ENCODE measurements at places on chromosomes 5 and 9.

GRCh38 chr9:127809540-127810377 is 7.1 kb downstream of the FPGS start:
- no peak for DNase-seq

DNA sequence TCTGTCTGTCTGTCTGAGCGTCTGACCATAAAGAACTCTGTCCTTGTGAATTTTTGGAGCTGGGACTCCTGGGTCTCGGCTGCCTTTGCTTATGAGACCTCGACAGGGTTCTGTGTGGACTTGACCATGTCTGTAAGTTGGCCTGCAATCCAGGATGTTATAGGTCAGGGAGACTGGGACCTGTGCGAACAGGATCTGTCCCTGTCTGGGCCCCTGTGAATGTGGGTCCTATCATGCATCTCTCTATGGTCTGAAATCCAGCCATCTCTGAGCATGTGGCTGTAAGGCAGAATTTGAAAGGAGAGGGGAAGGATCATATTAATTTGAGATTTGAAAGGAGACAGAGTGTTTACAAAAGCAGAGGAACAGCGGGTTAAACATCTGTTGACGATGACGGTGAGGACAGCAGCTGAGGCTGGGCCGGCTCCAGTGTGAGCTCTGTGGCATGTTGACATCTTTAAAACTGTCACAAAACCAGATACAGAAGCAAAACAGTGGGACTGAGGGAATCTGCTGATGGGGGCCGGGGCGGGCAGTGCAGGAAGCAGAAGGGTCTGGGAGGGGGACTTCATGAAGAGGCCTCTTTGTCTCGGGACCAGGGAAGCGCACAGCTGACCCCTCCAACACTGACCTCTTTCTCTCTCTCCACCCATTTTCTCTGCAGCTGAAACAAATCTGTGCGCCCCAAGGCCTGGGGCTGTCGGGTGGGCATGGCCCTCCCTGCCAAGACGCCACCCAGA is 19.1 kb upstream of the MVB12B start:
- no peak for DNase-seq

GRCh38 chr5:139951296-139951924 is 91.7 kb downstream of the NRG2 start:
- DNase-seq: no peak

DNA sequence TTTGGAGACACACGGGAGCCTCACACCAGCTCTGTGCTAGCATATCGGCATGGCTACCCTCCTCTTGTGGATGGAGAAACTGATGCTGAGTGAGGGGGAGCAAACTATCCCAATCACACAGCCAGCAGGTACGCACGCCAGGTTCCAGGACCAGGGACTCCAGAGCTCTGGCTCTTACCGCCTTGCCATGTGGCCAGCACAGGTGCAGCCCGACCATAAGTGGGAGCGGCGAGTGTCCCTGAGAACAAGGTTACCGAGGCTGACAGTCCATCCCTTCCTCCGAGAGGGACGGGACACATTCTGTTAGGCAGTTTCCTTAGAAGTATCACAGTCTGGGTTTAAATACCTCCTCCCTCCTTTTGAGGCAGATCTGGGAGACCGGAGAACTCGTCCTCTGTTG is 86.0 kb downstream of the PAX5 start:
- no peak for DNase-seq

DNA sequence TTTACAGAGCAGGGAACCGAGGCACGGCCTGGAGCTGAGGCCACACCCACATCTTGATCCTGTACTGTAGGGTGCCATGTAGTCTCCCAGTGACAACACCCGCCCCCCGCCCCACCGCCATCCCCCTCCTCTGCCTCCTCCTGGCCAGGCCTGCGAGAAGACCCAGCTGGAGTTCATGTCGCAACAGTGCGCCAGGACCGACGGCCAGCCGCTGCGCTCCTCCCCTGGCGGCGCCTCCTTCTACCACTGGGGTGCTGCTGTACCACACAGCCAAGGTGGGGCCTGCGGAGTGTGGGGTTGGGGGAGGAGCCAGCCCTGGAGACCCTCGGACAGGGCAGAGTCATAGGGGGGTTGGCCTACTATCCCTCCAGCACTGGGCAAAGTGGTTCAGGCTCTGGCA is 14.5 kb downstream of the ADAMTS13 start:
- DNase-seq: no peak

DNA sequence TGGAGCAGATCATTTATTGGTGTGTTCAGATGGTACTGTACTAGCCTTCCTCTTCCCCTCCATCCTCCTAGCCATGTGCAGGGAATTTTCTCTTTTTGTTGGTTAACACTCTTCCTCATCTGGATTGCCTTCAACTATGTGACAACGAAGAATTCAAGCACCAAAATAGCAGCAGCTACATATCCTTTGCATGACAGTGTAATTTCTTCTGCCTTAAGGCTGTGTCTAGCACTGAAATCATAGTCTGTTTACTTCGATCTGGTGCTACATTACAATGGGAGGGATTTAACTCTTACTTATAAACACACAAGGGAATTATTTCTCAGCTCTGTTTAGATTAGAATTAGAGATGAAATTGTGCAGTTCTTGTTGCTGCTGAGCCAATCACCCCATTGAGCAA is 260.4 kb downstream of the ARL15 start:
- DNase-seq: no peak

- DNase-seq: no peak
Measured at GRCh38 chr5:14531668-14532067, 49.9 kb upstream of the OTULINL start.

DNA sequence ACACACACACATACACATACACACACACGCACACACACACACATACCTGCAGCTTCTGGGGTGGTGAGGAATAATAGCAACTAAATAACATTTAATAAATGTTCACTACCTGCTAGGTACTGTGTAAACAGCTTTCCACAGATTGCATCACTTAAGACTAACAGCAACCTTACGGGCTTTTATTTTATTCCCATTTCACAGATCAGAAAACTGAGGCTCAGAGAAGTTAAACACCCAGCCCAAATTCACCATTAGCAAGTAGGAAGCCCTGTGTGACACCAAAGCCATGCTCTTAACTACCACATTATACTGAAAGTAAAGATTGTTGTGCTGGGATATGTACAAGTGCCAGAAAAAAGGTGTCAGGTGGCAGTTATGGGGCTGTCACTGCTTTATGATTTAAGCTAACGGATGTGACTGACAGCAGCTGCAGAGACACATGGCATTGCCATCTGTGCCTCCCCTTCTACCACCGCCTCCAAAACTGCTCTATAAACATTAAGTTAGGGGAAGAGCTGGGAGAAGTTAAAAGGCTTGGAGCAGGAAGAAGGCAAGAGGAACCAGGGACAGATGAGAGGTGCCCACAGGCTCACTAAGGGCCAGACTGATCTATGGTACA is 13.6 kb downstream of the MTMR12 start:
- no peak for DNase-seq

DNA sequence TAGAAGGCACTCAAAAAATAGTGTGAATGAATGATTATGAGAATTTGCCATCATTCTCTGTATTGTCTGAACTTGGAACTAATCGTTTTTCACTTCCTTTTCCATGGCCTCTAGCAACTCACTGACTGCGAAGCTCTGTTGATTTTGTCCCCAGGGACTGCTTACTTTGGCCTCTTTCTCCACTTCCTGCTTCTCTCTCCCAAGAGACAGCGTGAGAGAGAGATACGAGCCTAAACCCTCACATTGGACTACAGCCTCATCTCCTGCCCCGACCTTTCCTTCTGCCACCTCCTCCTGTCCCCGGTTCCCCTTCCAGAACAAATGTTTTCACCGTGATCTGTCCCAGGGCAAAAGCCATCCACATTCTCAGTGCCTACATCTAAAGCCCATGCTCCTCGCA is 300.8 kb upstream of the PANK3 start:
- no peak for DNase-seq

DNA sequence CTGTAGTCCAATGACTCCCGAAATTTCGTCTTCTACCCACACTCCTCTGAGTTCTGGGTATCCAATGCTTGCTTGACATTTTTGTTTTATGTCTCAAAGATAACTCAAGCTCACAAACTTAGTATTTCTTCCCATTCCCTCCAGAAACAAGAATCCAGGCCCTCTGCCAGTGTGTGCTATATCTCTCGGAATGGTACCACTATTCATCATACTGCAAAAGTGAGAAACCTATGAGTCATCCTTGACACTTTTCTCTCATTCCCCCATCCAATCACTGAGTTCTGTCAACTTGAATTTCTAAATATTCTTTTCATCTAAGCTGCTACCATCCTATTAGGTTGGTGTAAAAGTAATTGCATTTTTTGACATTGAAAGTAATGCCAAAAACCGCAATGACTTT is 9.8 kb downstream of the SLC12A2 start:
- DNase-seq: no peak

DNA sequence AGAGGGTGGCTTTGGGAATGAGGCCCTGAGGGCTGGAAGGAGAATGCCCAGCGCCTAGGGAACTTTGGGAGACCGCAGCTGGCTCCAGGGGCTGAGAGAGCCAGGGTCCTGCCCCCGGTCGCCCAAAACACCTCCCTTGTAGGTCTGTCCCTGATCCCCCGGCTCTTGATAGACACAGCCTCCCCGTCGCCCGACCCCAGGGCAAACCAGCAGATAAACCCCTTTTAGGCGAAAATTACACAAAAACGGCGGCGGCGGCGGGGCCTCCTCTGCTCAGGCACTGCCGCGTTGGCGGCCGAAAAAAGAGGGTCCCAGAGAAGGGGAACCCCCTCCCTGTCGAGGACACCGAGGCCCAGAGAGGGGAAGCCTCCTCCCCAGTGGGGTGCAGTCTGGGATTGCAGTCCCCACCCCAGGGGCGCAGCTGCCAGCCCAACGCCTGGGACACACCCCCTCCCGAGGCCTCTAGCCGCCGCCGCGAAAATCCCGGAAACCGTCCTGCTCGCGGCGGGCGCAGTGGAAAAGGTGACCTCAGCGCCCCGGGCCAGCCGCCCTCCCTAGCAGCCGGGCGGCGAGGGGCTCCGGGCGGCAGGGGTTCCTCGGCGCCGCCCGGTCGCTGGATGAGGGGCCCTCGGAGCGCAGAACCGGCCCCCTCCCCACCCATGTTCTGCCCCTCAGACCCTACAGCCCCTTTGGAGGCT is 3.1 kb upstream of the BARX1 start:
- DNase-seq: no peak

GRCh38 chr9:26054600-26055520 is 376.6 kb upstream of the TUSC1 start:
- DNase-seq: no peak

GRCh38 chr5:107687937-107688336 is 17.2 kb upstream of the EFNA5 start:
- no peak for DNase-seq

DNA sequence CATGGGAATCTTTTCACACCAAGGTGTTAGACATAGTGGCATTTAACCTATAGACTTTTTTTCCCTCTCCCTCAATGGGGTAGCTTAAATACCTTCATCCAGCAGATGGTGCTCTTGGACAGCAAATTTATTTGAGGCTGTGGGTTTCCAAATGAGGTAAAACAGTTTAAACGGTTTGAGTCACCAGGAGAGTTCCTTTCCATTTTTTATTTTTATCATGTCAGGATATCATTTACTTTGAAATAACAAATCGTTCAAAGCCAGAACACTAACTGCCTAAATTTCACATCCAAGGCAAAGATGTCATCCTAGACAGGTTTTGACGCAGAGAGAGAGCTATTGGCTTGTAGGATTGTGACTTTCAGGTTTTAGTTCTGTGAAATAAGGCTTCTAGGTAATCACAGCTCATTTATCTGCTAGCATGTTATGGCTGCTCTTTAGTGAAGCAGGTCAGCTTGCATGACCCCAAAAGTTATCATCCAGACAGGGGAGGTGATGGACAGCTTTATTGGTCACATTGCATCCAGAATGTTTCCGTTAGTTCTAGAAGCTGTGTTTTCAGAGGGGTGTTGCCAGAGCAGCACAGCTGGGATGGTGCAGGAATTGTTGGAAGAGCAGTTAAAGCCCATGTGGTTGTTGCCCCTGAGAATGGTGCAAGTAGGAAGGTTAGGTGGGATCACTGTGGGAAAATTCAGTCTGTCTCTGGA is 69.8 kb downstream of the KDM4C start:
- peak; percentile 60 for DNase-seq

DNA sequence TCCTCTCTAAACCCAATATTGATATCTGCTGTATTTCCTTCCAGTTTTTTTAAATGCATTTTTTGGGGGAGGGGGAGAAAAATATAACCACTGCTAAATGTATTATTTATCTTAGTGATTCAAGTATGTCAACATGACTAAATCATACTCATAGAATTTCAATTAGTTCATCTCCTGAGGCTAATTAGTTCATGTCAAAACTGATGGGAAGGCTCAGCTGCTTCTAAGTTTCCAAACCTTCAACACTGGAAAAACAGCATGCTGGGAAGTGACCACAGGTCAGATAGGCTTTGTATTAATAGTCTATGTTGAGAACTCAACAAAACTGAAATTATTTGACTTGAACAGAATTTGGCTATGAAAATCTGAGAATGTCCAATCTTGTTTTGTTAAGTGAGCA is 118.7 kb downstream of the TTLL11 start:
- DNase-seq: no peak

DNA sequence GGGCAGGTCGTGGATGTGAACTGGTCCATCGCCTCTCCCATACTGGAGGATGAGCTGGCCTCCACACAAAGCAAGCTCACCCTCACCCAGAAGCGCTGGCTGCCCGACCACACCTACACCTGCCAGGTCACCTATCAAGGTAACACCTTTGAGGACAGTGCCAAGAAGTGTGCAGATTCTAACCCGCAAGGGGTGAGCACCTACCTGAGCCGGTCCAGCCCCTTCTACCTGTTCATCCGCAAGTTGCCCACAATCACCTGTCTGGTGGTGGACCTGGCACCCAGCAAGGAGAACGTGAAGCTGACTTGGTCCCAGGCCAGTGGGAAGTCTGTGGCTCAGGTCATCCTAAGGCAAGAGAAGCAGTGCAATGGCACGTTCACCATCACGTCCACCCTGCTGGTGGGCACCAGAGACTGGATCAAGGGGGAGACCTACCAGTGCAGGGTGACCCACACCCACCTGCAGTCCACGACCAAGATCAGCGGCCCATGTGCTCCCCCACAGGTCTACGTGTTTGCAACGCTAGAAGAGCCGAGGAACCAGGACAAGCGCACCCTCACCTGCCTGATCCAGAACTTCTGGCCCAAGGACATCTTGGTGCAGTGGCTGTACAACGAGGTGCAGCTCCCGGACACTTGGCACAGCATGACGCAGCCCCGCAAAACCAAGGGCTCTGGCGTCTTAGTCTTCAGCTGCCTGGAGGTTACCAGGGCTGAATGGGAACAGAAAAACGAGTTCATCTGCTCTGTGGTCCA is 71.3 kb downstream of the INSL6 start:
- no peak for DNase-seq

Measured in NCI-H1092 (cell line).